ENCODE measurements at places on chromosomes 11 and 22.
A peak's percentile ranks its signal among the peaks of the same experiment; 100 is the strongest.

DNA sequence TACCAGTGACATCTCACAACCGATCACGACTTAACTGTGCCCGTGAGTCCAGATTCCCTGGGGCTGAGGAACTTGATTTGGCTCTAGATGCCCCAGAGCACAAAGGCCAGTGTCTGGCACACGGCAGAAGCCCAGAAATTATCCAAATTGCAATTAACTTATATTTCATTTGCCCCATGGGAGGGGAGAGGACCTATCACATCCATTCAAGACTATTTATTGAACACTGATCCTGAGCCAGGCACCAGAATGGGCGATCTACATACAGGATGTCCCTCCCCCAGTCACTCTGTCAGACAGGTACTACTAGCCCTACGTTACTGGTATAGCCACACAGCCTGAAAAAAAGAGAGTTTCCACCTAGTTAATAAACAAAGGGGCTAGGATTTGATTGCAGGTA is 5.1 kb downstream of the DNAL4 start:
- no peak for DNase-seq

DNA sequence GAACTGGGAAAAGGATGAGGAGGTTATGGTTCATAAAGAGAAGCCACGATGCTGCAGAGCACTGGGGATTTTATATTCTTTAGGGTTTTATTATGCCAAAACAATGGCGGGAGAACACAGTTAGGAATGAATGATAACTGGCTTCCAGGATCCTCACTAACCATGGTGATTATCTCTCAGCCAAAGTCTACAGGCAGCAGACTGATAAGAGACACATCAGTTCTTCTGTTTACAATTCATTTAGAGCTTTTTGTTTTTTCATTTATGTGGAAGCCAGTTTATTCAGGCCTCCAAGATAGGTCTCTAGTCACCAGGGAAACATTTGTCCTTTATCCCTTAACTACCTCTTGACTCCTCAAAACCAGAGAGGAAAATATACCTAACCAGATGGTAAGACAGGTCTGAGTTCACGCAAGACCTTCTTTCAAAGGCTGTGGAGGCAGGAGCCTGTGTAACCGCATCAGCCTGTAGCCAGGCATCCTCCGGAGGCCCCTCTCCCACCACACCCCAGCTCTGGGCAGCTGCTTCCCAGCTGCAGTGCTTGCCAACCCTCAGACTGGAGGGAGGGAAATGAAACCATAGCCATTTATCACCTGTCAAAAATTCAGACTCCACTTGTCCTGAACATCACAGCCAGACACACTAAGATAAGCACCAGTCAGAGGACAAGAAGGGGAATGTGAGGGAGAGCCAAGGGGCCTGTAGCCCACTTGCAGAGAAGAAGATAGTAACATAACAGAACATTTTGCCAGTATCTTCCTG is 57.2 kb upstream of the FAM181B start:
- no peak for DNase-seq

DNA sequence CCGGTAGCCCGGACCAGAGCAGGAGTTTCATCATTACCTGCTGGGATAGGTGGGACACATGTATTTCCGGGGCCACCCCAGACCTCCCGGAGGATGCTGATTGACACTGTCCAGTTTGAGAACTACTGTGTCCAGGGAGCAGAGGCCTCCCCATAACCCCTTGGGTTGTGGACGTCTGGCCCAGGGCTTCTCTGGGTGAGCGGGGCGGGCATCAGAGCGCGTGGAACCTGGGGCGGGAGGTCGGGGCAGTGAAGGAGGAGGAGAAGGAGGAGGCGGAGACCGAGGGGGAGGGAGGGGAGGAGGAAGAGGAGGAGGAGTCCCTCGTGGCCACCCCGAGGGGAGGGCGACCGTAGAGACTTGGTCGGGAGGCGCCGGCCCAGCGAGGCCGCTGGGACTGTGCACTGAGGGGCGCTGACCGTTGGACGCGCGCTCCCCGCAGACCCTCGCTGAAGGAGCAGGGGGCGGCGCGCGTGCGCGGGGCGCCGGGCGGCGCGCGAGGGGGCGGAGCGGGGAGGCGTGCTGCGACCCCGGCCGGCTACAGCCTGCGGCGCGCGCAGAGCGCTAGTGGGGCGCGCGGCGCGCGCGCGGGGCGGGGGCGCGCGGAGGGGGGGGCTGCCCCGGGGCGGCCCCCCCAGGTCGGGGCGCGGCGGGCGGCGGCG is at the start of gene GRK3:
TSS of gene GRK3 (plus strand) at position 356 of the 659 bp plus-strand sequence. CDS start 366 bp downstream, outside the sequence.
- DNase-seq, result peak; percentile 65

DNA sequence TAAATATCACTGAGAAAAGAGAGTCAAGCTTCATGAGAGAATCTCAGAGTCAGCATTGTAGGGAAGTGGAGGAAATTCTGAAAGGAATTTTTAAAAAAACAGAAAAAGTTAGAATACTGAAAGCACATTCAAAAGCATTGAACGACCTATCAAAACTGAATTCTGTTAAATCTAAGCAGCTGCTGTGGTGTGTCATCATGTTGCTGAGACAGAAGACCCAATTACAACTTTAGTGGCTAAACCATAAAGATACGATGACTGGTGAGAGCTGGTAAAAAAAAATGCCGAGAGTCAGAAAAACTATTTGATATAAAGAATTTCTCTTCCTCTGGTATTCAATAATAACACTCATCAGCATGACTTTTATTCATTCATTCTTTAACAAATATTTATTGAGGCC is 220.8 kb downstream of the DLG2 start:
- DNase-seq, result no peak

DNA sequence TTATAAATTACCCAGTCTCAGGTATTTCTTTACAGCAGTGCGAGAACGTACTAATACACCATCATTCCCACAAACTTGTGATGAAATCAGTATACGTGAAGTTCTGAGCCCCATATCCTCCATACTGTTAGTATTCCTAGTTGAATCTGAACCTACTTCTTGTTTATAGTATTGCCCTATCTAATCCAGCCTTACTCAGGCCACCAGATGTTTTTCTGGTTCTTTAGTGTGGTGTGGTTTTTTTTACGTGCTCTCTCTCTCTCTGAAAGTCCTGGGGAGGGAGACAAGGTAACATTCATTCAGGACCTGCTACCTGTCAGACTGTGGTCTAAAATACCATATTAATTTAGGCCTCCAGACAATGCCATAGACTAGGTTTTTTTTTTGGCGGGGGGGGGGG is 47.6 kb upstream of the TEAD1 start:
- DNase-seq, result no peak

GRCh38 chr11:24406389-24406788 is 90.5 kb upstream of the LUZP2 start:
- no peak for DNase-seq

GRCh38 chr11:74373382-74373781 is 24.9 kb downstream of the PGM2L1 start:
- no peak for DNase-seq

- DNase-seq, result no peak
Measured at GRCh38 chr11:112278803-112279202, 18.1 kb upstream of the PLET1 start.

DNA sequence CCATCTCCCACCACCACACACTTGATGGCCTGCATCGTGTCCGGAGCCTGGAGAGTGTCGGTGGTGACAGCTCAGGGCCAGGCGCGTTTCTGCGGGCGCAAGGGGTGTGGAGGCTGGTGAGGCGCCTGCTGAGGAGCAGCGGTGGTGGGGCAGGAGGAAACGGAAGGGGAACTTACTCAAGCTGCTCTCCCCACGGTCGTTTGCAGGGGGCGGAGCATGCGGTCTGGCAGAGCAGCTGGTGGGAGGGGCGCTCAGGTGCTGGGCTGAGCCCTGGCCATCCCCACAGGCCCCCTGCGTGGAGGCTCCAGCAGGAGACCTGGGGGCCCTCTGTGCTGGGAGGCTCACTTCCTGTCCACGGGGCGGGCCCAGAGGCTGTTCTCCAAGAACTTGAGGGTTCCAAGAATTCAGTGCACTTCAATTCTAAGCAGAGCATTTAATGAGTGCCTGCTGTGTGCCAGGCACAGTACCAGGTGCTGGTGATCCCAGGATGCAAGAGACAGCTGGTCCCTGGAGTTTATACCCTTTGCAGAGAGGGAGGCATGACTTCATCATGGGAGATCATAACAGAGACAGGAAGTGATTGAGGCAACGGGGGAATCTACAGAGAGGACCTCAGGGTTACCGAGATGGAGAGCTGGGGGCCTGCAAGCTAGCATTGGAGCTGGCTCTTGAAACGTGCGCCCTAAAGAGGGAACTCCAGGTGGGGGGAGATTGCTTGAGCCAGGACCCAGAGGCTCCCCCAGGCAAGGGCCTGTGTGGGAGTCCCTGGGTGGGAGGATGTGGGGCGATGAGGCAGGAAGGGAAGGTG is at the start of gene RAC2:
TSS of gene RAC2 (minus strand) at position 156 of the 808 bp plus-strand sequence. CDS start at position 35, 121 bp downstream.
- no peak for DNase-seq

GRCh38 chr11:24124876-24125275 is 372.0 kb upstream of the LUZP2 start:
- no peak for DNase-seq

- DNase-seq, result no peak
Measured at GRCh38 chr11:74169738-74170458, 904 bp downstream of the C2CD3 start.

DNA sequence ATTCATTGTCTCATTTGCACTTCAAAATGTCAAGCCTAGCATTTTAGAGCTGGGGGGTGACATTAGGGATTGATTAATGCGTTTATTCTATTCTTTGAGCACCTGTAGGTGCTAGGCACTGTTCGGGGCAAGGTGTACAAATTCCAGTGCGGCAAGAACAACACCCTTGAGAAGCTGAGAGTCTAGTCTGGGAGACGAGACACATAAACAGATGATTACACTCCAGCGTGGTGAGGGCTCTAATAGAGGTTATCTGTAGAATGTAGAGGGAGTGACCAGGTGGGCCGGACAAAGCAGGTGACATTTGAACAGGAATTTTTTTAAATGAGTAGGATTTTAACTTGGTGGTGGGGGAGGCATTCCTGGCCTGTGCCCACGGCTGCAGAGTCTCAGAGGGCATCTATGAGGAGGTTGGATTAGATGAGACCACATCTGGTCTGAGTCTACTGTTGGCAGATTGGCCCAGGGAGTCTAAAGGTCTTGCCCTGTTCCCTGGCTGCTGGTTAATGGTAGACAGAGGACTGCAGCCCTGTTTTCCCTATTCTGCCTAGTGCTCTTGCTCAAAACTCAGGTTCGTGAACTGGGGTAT is 970 bp downstream of the CAT start:
- DNase-seq, result no peak

DNA sequence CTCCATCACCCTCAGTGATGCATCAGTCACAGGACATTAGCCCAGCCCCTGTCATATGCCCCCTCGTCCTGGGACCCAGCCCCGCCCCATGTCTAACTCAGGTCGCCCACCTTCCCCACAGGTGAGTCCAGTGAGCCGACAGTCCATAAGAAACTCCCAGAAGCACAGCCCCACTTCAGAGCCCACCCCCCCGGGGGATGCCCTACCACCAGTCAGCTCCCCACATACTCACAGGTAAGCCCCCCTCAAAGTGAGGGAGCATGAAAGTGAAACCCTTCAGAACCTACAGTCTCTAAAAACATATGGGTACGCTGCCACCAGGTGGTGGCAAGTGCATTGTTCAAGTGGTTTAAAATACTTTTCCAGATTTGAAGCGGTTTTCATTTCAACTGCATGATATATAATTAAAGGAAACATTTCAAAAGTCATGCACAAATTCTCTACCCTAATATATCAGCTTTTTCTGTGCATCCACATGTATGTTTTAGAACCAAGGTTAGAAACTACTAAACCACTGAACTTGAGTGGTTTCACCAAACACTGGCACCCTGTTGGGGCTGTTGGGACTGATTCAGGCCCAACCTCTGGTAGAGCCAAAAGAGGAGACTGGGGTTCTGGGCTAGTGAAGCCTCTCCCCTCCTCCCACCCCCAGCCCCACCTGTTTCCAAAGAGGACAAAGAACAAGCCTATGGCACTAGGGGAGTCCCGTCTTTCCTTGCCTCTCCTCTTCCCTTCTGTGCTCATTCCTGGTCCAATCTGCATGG is 17.3 kb downstream of the EPS8L2 start:
- DNase-seq, result no peak

DNA sequence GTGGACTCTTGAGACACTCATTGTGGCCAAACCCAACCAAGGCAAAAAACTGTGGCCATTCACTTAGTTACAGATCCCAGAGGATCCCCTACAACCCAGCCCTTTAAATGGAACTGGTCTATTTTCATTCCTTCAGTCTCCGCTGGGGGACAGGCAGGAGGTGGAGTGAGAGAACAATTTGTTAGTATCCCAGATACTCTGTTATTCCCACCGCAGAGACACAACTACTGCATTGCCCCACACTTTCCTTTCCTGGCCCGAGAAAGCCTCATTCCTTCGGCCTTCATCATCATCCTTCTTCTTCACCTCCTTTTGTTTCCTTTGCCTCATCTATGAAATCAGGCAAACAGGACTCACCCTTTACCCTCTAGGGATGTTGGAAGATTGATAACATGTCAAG is 191.1 kb downstream of the NTM start:
- no peak for DNase-seq

DNA sequence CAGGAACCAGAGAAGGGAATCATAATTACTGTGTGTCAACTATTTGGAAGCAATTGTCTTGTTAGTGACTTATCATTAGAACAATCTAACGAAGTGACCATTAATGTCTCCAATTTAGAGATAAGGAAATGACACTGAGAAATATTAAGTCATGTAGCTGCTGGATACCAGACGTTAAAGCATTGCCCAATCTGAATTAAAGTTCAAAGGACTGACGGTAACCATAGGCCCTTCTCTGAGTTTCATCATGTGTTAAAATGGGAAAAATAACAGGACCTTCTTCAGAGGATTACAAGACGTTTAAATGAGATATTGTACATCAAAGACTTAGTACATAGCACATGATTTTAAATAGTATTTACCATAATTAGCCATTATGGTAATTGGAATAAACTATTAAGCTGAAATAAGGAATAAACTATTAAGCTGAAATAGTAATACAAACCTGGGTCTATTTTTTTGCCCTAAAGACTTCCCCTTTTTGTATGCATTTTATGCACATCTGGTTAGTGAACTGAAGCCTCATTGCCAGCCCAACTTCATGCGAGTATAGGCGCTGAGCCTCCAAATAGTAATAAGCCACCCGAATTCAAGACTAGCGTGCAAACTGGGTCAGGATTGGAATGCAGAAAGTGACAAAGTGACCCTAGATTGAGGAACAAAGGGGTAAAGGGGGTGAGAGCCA is 41.0 kb downstream of the GLYATL1 start:
- no peak for DNase-seq

- no peak for DNase-seq
Measured at GRCh38 chr11:48031602-48032001, 51.2 kb downstream of the PTPRJ start.

- no peak for DNase-seq
Measured at GRCh38 chr11:121418625-121419114, 33.4 kb upstream of the SORL1 start.

GRCh38 chr11:11735586-11735985 is 106.2 kb upstream of the USP47 start:
- no peak for DNase-seq

GRCh38 chr11:26268980-26269660 is 62.8 kb upstream of the ANO3 start:
- no peak for DNase-seq

Data from pancreas (tissue), 10 donors.